ENCODE measurements at places on chromosomes 6 and 20.

DNA sequence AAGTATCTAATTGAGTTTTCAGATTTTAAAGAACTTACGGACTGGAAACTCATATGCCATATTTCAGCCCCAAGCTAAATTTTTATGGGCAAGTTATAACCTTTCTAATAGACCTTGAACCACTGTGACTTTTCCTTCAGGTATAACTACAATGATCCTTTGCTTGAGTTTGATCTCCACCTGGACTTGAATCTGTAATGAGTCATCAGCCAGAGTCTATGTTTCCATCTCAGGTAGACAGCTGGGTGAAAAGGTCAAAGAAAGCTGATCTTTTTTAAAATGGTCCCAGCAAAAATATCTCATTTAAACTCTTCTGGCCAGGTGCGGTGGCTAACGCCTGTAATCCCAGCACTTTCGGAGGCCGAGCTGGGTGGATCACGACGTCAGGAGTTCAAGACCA, 88.4 kb upstream of the SGK1 start:
- no peak for DNase-seq

DNA sequence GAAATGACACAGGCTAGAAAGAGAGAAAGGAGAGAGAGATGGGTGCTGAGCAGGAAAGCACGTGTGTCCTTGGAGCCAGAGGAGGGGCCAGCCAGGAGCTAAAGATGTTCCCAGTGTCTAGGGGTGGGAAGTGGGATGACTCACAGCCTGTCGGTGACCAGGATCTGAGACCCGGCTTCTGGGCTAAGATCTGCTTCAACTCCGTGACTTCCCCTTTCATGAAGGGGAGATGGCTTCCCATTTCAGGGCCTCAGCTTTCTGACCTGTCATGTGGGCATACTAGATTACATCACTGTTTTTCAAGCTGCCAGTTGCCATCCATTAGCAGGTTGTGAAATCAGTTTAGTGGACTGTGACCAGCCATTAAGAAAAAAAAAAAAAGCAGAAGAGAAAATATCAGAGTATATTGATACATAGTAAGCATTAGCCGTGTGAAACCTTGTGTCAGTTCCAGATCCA, 5.4 kb downstream of the TGM3 start:
- DNase-seq, result peak; percentile 36

- no peak for DNase-seq
Observed at GRCh38 chr6:75201901-75202672, 3.8 kb downstream of the COL12A1 start.

- no peak for DNase-seq
Observed at GRCh38 chr6:98579941-98580340, 254.4 kb upstream of the POU3F2 start.

DNA sequence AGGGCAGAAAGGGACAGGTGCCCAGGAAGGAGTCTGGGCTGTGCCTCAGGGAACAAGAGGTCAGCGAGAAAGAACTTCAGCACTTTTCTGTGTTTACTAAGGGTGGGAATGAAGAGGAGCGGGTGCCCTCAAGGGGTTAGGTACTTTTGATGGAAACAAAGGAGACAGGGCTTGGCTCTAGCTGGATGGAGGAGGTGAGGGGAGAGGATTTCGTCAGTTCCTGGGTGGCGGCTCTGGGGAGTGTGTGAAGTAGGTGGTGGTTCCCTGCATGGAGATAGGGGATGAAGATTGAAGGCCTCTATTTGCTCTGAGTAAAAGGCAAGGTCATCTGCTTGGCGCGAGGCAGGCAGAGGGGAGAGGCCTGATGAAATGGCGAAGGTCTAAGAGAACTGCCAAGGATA, 40.0 kb upstream of the ANKRD60 start:
- DNase-seq, result no peak

DNA sequence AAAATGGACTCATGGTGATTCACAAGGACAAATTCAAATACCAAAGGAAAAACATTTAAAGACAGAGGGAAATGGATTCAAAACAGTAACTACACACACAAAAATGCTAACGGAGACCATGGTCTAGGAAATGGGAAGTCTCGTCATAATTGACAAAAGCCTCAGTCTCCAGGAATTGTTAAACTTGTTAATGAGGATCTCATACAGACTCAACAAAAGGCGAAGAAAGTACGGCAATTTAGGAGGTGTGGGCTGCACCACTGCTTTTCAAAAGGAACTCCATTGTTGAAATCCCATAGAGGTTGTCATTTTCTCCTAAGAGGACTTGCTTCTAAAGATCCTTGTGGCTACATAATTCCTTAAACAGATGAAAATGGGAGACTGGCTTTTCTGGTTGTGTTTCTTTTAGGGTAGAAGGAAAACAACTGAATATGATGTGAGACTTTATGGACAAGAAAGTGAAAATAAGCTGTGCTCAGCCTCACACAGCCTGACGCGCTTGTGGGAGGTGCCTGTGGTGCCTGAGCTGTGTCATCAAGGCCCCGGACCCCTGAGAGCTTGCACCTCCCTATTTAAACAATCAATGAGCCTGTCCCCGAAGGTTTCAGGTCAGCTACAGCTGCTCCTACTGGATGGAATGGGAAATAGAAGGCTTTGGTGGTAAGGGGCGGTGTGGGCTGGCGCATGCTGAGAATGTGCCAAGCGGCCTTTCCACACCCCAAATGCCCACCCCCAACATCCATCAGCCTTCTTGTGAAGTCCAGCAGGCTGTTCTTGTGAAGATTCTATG, 2.5 kb upstream of the CLDN20 start:
- no peak for DNase-seq

DNA sequence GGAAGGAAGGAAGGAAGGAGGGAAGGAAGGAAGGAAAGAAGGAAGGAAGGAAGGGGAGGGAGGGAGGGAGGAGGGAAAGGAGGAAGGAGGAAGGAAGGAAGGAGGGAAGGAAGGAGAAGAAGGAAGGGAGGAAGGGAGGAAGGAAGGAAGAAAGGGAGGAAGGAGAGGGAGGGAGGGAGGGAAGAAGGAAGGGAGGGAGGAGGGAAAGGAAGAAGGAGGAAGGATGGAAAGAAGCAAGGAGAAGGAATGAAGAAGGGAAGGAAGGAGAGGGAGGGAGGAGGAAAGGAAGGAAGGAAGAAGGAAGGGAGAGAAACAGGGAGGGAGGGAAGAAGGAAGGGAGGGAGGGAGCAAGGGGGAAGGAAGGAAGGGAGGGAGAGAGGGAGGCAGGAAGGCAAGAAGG, 204.9 kb downstream of the PHACTR1 start:
- DNase-seq, result no peak

- no peak for DNase-seq
Observed at GRCh38 chr6:31126396-31127175, 6.3 kb upstream of the CDSN start.

GRCh38 chr20:62382306-62383198, 4.4 kb upstream of the RPS21 start:
- peak; percentile 84 for DNase-seq

DNA sequence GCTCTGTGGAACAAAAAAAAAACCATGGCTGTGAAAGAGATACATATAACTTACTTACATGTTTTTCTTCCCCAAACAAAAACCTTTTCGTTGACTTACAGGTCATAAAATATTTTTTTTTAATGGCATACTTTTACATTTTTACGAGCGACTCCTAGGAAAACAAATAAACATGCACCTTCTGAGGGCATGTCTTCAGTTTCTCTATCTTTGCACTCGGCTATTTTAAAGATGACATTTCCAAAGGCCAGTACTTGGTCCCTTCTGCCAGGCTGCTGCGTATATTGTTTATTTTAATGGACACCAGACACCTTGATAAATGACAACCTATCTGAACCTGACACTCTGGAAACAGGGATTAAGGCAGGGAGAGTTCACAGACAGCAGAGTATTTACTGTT, 49.4 kb downstream of the PIGU start:
- no peak for DNase-seq

DNA sequence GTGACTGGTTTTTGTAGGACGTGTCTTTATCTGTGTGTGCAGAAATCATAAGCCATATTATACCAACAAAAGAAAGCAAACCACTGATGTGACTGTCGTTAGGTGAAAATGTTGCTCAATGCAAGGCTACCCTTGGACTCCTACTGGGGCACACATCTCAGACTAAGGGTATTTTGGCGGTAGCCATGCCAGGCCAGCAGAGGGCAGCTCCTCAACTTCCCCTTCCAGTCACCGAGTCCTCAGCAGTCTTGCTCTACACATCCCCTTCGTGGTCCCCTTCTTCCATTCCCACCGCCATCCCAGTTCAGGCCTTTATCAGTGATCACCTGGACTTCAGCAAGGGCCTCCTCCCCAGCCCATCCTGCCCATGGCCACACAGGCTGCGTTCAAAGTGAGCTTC, 113.7 kb upstream of the GGTLC1 start:
- no peak for DNase-seq

GRCh38 chr6:6943421-6943820, 164.3 kb upstream of the RREB1 start:
- no peak for DNase-seq

DNA sequence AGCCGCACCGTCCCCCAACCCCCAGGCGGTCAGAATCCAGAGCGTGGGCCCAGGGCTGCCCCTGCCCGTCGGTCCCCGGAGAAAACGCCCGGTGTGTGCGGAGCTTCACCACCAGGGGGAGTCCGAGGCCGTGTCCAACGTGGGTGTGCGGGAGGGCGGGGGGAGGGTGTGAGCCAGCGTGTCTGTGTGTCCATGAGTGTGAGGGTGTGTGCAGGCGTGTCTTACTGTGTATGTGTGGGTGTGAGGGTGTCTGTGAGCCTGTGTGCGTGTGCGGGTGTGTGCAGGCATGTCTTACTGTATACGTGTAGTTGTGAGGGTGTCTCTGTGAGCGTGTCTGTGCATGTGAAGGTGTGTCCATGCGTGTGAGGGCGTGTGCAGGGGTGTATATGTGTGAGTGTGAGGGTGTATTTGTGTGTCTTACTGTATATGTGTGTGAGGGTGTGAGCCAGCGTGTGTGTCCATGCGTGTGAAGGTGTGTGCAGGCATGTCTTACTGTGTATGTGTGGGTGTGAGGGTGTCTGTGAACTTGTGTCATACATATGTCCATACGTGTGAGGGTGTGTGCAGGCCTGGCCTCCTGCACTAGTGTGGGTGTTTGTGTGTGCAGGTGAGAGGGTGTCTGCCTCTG, 24.6 kb upstream of the GATA5 start:
- peak; percentile 89 for DNase-seq

DNA sequence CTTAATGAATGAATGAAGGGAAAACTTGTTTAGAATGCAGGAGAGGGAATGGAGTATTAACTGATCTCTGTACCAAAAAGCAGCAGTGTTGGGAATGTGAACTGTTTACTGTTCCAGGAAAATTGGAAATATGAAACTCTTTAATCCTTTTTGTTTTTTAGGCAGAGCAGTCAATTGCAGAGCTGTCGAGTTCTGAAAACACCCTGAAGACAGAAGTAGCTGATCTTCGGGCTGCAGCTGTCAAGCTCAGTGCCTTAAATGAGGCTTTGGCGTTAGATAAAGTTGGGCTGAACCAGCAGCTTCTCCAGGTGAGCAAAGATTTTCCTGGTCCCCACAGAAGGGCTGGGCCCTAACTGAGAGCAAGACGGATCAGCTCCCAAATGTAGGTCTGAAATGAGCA, 20.9 kb downstream of the CEP250 start:
- DNase-seq, result no peak

GRCh38 chr6:79250107-79250514, 15.6 kb upstream of the HMGN3 start:
- DNase-seq, result no peak

GRCh38 chr6:93123585-93123984, 295.8 kb downstream of the EPHA7 start:
- DNase-seq, result no peak

- DNase-seq, result no peak
Observed at GRCh38 chr20:54557806-54558590, 82.6 kb downstream of the DOK5 start.

DNA sequence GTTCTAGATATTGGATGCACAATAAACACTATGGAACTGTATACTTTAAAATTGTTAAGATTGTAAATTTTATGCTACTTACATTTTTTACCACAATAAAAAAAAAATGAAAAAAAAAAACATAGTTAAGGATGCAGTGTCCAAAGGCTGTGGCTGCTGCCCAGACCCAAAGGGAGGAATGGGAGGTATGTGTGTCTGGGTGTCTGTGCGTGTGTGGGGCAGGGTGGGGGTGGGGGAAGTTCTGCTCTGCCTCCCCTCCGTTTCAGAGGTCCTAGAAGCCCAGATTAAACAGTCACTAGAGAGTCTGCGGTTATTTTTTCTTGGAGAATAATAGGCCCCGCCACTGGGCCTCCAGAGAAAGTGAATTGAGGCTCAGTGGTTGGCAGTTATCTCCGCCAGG, 136.4 kb upstream of the ARMC2 start:
- no peak for DNase-seq

GRCh38 chr6:134541001-134541400, 223.1 kb upstream of the SGK1 start:
- no peak for DNase-seq

- DNase-seq, result no peak
Observed at GRCh38 chr6:54698974-54699373, 147.6 kb upstream of the FAM83B start.

DNA sequence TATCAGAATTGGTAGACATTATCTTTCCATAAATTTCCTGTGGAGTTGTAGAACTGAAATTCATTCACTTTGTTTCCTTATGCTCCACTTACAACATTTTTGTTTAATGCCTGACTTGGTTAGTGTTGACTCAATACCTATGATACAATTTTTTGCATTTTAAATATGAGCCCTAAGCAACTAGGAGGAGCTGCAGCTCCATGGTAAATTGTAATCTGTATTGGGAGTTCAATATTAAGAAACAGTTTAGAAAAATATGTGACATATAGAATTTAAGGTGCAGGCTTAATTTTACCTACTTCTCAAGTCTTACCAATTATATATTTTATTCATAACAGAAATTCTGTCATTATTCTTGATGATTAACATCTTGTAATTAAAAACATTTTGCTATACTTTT, 868.3 kb downstream of the EYS start:
- DNase-seq, result no peak

DNA sequence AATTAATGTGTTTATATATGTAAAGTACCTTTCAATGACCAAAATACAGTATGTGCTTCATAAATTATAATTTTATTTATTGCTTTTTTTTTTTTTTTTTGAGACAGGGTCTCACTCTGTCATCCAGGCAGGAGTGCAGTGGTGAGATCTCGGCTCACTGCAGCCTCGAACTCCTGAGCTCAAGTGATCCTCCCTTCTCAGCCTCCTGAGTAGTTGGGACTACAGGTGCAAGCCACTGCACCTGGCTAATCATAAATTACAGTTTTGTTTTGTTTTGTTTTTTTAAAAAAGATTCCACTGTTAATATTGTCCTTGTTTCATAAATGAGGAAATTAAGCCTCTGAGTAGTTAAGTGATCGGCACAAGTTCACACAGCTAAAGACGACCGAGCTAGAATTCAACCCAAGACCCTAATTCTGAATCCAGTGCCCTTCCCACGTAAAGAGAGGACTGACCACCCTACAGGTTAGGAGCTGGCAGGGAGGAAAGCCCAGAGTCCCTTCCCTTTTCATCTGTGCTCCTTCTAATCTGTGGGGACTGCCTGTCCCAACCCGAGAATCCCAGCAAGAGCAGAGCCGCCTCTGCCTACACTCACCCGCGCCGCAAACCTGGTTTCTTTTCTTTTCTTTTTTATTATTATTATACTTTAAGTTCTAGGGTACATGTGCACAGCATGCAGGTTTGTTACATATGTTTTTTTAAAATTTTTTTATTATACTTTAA, 8.5 kb upstream of the GDF5 start:
- DNase-seq, result no peak
